ENCODE measurements at places on chromosomes 7 and 10.

DNA sequence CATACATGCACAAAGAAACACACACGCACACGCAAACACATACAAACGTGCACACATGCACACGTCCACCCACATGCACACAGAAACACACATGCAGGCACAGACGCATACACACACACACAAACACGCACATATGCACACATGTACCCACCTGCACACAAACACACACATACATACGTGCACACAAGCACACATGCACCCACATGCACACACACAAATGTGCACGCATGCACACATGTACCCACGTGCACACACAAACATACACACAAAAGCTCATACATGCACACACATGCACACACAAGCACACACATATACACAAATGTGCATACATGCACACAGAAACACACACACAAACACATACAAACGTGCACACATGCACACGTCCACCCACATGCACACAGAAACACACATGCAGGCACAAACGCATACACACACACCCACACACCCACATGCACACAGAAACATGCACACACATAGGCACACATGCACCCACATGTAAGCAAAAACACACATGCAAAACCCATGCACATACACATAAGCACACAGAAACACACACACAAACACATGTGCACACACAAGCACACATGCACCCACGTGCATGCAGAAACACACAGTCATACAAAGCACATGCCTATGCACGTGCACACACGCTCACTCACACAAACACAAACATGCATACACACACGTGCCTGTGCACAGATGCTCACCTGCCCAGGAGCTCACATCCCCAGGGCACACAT lies 44.8 kb downstream of the FOXL3 start:
- DNase-seq: no peak

DNA sequence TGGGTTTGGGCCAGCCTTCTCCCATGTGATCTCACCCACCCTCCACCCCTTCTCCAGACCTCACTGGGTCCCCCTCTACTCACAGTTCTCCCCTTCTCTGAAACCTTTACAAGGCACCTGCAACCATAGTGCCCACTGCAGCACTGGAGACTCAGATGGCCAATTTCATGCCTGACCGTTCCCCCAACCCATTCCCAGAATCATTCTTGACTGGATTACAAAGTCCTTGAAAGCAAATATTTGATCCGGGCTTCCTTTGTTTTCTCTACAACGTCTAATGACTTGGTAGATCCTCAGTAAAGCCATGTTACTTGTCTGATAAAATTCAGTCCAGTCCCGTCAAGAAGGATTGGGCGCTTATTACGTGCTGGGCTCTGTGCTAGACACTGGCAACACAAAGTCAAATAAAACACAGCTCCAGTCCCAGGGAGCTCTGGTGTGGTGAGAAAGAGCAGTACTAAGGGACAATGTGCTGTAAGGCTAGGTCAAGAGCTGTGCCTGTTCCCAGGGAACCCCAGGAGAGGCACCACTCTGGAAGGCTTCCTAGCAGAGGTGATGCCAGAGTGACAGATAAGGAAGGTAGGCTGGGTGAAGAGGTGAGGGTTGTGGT lies 36.5 kb downstream of the SH3PXD2A start:
- no peak for DNase-seq

DNA sequence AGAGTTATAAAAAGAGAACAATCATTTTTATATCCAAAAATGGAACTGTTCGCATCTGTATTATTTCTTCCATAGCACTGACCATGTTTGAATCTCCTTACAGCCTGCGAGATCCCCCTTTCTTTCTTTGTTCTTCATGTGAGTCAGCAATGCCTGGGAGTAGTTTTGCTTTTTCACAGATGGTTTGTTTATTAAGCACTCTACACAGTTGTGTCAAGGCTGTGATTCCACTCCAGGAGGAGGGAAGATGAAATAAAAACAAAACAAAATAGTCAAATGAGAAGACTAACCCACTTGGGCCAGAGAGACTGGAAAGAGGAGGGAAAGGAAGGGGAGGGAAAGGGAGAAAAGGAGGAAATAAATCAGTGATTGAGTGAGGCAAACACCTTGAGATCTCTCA lies 7.8 kb downstream of the LIPF start:
- DNase-seq: no peak

- DNase-seq: no peak
Measured at GRCh38 chr10:633279-634245, 55.9 kb downstream of the DIP2C start.

GRCh38 chr10:132030898-132031463 lies 34.8 kb upstream of the JAKMIP3 start:
- no peak for DNase-seq

DNA sequence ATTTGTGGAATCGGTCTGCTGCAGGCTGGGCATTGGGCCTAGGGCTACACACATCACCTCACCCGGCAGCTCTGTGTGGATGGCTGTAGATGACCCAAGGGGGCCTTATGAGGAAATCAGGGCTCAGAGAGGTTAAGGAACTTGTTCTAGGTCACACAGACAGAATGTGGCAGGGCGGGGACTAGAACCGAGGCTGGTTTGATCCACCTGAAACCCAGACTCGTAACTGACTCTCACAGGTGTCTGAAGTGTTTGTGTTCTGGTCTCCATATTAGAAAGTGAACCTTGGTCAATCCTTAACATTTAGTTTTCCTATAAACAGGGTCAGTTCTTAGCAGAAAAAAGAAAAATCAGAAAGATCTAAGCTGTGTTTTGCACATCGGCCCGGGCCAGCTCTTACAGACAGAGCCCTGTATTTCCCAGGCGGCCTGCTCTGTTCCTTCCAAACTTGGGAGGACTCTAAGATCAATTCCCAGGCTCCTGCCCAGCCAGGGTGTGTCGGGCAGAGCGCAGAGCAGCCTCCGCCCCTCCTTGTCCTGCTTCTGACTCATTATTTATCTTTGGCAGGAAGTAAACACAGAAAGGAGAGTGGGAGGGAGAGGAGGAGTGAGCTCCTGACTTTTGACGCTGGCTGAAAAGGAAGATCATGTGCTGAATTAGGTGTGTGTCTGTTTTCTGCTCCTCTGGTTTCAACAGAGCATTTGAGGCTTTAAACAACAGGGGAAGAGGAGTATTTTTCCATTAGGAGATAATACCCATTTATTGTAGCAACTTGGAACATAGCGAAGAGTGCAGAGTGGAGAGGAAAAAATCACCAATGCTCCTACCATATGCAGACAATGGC lies 74.1 kb downstream of the TACC2 start:
- DNase-seq: no peak

GRCh38 chr7:53641091-53641490 lies 605.7 kb downstream of the POM121L12 start:
- DNase-seq: no peak

DNA sequence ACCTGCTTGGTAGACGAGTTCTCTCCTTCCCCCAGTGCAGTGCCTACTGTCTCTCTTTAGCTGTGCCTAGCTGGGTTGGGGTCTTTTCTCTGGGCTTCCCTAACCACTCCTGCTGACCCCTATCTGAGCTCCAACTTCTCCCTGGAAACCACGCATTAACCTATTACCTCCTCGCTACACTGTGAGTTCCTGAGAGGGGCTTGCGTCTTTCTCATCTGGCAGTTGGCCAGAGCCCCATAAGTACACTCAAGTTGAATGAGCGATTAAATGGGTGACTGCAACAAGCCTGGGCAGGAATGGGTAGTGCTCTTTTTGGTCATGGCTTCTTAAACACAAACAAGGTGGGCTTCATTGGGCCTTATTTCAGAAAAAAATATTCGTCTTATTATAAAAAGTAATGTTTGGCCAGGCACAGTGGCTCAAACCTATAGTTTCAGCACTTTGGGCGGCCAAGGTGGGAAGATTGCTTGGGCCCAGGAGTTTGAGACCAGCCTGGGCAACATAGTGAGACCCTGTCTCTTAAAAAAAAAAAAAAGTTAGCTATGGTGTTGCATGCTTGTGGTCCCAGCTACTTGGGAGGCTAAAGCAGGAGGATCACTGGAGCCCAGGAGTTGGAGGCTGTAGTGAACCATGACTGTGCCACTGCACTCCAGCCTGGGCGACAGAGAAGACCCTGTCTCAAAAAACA lies 41.4 kb downstream of the SYPL1 start:
- no peak for DNase-seq
